ENCODE measurements at places on chromosomes 13 and 19. TPM values are rescaled to one million over a fixed set of nuclear protein-coding genes. Genes with fewer than 3 reads are reported as not detected.

ZNF729 gene
- total RNA-seq, result not detected

ZNF816 gene
- 3.8 TPM for total RNA-seq

ZNF221 gene
- total RNA-seq, result 0.88 TPM

SERPINE3 gene
- not detected for total RNA-seq

PLIN4 gene
- 0.96 TPM for total RNA-seq

ZNF701 gene
- total RNA-seq, result 5.7 TPM

C19orf33 gene
- 272 TPM for total RNA-seq

SWSAP1 gene
- 2.5 TPM for total RNA-seq

ZNF497 gene
- 1.1 TPM for total RNA-seq

IGSF23 gene
- total RNA-seq, result not detected

FLT1 gene
- 5.3 TPM for total RNA-seq

CYP4F8 gene
- total RNA-seq, result not detected

ZNF737 gene
- 2.3 TPM for total RNA-seq

PSG7 gene
- total RNA-seq, result not detected

C19orf67 gene
- 0.12 TPM for total RNA-seq

MRPS31 gene
- total RNA-seq, result 16.7 TPM

CGB2 gene
- total RNA-seq, result not detected

RHPN2 gene
- 0.84 TPM for total RNA-seq

BCAM gene
- 13.3 TPM for total RNA-seq

CKAP2 gene
- total RNA-seq, result 25.7 TPM

SIGLEC5 gene
- total RNA-seq, result not detected

CEACAM4 gene
- total RNA-seq, result 0.24 TPM

ALKBH7 gene
- 74.8 TPM for total RNA-seq

ZNF112 gene
- total RNA-seq, result 2.2 TPM

ARL11 gene
- total RNA-seq, result 1.2 TPM

RGL3 gene
- total RNA-seq, result 0.64 TPM

NKPD1 gene
- 1.00 TPM for total RNA-seq

ASF1B gene
- 13.9 TPM for total RNA-seq

ZNF99 gene
- not detected for total RNA-seq

LRRC25 gene
- total RNA-seq, result 0.48 TPM
